ENCODE measurements at places on chromosomes 6 and 20.

- DNase-seq: no peak
Observed at GRCh38 chr6:137323860-137324259, 104.7 kb upstream of the IFNGR1 start.

DNA sequence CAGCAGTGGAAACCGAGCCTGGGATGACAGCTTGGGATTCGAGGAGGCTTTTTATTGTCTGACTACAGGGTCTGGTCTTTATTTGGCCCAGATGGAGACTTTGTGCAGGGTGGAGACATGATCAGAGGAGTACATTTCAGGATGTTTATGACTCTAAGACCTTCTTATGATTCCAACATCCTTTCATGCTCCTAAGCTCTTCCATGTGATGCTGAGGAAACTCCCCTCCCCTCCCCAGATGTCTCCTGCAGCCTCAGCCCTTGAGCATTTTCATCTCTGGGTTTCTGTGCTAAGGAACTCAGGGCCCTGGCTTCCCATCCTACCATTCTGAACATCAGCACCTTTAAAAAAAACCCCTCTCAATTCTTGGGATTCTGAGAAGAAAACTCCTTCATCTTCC is 186.6 kb downstream of the SOX4 start:
- DNase-seq: no peak

GRCh38 chr6:119122336-119122735 is 43.9 kb upstream of the FAM184A start:
- DNase-seq: no peak

- DNase-seq: no peak
Observed at GRCh38 chr6:132964868-132965382, 150.6 kb downstream of the RPS12 start.
